ENCODE measurements at places on chromosomes 16 and 17.

GRCh38 chr17:74080656-74081582 is 122.6 kb upstream of the RPL38 start:
- DNase-seq: no peak

DNA sequence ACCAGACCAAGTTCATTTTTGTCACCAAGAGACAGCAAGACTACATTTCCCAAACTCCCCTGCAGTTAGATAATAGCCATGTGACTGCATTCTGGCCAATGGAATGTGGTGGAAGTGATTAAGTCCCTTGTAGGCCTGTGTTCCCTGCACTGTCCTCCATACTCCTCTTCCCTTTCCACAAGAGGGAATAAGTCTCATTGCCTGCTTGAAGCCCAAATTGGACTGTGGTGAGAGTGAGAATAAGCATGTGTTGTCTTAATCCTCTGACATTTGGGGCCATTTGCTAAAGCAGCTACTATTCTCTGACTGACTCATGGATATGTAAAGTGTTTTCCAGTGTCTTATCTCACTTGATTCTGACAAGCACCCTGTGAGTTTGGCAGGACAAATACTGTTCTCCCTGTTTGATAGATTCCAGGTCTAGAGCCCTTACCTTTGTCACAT is 20.7 kb downstream of the PIK3R6 start:
- no peak for DNase-seq

GRCh38 chr17:14200354-14200753 is 36.3 kb downstream of the CDRT15 start:
- DNase-seq: peak; percentile 20

GRCh38 chr17:45906927-45907622 is 12.7 kb downstream of the MAPT start:
- DNase-seq: no peak

GRCh38 chr16:25827709-25828108 is 135.9 kb downstream of the HS3ST4 start:
- no peak for DNase-seq

- no peak for DNase-seq
These were observed 833 bp downstream of the WSCD1 start for GRCh38 chr17:6070913-6071511.

DNA sequence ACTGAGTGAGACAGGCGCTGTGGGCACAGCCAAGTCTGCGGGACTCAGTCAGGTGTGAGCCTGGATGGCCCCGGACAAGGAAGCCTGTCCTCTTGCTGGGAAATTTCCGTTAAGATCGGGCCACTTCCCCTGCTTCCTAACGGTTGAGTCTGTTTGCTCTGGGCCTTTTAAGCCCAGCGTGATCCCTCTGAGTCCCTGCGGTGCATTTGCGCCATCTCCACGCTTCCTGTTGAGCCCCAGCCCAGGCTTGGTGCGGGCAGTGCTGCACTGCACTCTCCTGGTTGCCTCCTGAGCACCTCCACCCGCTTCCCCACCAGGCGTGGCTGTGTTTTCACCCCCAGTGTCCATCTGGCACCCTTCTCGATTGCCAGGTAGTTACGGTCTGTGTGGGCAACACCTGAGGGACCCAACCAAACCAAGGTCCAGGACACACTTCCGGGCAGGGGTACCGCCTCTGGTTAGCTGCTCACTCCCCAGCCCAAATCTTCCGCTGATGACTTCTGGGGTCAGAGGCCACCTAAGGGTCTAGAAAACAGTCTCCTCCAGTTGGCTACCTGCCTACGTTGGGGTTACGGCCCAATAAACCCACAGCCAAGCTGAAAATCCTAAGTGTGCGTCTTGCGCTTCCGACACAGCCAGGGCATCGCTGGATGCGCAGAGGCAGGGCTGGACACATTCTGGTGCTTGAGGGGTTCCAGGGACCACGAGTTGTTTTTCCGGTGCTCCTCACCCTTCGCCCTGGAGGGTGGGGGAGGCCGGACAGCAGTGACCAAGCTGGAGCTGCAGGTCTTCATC is 1.4 kb upstream of the SLC25A10 start:
- peak; percentile 17 for DNase-seq

- DNase-seq: no peak
These were observed 830 bp downstream of the SPHK1 start for GRCh38 chr17:76384987-76385891.

DNA sequence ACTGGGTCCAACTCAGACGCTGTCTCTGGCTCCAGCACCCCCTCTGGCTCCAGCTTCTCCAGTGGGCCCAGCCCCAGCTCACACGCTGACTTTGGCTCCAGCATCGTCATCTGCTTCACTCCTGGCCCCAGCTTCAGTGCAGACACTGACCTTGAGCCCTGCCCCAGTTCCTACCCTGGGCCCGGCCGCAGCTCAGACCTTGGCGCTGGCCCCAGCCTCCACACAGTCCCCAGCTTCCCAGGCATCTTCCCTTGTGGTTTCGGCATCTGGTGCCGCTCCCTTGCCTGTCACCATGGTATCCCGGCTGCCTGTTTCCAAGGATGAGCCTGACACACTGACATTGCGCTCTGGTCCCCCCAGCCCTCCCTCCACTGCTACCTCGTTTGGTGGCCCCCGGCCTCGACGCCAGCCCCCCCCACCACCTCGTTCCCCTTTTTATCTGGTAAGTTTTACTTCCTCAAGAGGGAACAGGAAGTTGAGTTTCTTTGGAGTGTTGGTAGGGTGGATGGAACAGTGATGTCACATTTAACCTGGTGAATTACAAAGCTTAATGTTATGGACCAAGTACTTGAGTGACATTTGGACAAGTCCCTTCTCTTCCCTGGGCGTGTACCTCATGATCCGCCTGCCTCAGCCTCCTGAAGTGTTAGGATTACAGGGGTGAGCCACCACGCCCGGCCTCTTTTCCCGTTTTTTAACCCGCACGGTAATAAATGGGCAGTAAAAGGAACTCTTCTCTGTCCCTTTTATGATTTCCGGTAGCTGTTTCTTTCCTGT is 23.4 kb upstream of the PHKG2 start:
- DNase-seq: no peak

GRCh38 chr16:14181371-14182050 is 110.4 kb downstream of the MRTFB start:
- DNase-seq: no peak

GRCh38 chr16:2481676-2482075 is 6.7 kb downstream of the TBC1D24 start:
- DNase-seq: no peak

- DNase-seq: no peak
These were observed 26.1 kb upstream of the MEAK7 start for GRCh38 chr16:84530590-84530989.

DNA sequence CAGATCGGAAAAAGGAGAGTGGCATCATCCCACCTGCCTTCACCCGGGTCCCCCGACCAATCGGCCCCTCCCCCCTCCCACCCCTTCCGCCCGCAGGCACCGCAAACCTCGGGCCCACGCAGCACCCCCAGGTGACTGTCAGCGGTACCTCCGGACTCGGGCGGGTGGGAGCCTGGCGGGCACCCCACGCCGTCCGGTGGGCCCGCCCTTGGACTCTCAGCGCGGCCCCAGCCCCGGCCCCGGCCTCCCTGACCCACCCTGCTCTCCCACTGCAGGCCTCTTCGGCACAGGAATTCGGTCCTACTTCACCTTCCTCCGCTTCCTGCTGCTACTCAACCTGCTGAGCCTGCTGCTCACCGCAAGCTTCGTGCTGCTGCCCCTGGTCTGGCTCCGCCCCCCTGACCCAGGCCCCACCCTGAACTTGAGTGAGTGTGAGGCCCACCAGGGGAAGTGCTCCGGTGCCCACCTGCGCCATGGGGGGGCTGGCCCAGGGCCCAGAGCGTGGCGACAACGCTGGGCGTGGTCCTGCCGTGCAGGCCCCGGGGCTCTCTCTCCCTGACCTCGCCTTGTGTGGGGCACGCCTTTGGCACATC is 1.6 kb downstream of the TMC8 start:
- peak; percentile 51 for DNase-seq

DNA sequence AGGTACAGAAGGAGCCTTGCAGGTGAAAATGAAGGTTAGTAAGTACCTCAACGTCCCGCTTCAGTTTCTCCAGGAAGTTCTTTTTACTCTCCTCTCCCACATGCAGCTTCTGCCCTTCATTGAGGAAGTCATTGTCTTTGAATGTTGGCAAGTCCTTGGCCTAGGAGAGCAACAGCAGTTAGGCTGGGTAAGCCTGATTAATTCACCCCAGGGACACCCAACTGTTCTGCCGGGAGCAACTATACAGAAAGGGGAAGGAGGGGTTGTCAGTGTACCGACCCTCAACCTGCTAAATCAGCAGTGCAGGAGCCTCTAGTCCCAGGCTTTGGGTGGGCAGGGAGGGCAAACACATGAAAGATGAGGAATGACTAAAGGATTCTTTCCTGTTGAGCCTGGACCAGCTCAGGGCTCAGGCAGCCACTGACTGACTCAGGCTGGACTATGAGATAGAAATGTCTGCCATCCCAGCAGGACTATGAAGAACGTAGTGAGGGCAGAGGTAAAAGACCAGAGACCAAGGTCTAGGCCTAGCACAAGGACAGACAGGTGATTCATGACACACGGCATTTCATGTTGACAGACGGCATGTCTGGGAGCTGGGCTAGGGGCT is 21.6 kb downstream of the PIP4K2B start:
- no peak for DNase-seq

GRCh38 chr16:90050969-90051368 is 26.2 kb downstream of the PRDM7 start:
- DNase-seq: no peak

- no peak for DNase-seq
These were observed 3.6 kb downstream of the RNF112 start for GRCh38 chr17:19414396-19415280.

DNA sequence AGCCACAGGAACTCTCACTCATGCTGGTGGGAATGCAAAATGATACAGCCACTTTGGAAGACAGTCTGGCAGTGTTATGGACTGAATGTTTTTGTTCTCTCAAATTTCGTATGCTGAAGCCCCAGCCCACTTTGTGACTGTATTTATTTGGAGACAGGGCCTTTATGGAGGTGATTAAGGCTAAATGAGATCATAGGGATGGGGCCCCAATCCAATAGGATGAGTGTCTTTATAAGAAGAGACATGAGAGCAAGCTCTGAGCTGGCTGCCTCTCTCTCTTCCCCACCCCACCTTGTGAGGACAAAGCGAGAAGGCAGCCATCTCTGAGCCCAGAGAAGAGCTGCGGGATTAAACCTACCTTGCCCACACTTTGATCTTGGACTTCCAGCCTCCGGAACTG is 21.9 kb upstream of the RAI1 start:
- DNase-seq: no peak

- DNase-seq: no peak
These were observed 303.8 kb upstream of the ASIC2 start for GRCh38 chr17:33596899-33597298.

DNA sequence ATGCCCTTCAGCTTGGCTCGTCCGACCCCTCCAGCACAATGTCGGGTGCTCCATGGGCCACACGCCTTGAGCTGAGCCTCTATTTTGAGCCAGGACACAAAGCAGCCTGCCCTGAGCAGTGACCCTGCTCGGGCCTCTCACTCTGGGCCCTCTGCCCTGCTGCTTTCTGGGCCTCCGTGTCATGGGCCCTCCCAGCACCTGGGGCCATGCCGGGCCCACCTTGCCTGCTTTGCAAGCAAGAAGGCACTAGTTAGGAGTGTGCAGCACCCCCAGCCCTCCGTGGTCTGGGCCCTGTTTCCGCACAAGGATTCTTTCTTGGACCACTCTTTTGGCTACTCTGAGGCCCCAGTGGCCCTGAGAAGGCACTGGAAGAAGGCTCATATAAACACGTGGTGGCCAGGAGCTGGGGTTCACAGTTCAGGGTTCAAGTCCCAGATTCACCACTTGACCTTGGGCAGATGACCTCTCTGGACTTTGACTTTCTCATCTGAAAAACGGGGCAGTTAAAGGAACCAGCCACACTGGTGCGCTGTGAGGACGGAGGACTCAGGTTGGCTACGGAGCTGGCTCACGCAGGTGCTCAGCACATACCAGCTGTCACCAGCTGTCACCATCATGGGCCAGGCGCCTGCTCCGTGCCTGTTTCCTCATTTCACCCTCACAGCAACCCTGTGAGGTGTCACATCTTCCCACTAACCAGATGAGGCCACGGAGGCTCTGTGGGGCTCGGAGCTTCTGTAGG is 166.0 kb upstream of the GSE1 start:
- no peak for DNase-seq

GRCh38 chr16:7336742-7337141 is 4.1 kb downstream of the RBFOX1 start:
- DNase-seq: no peak

DNA sequence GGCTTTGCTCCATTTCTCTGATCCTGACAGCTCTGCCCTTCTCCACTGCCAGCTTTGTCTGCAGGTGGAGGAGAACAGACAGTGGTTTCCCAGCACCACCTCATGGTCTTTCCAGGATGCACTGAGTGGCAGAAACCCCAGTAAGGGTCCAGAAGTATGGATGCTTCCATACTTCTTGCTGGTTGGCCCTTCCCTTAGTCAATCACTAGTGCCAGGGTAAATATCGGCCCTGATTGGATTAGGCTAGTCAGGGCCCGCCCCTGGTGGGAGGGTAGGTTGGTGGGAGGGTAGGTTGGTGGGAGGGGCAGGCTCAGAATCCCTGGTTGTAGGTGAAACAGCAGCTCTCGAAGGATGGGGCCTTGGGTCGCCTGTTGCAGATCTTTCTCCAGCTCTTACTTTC is 10.2 kb downstream of the RNF213 start:
- DNase-seq: no peak

DNA sequence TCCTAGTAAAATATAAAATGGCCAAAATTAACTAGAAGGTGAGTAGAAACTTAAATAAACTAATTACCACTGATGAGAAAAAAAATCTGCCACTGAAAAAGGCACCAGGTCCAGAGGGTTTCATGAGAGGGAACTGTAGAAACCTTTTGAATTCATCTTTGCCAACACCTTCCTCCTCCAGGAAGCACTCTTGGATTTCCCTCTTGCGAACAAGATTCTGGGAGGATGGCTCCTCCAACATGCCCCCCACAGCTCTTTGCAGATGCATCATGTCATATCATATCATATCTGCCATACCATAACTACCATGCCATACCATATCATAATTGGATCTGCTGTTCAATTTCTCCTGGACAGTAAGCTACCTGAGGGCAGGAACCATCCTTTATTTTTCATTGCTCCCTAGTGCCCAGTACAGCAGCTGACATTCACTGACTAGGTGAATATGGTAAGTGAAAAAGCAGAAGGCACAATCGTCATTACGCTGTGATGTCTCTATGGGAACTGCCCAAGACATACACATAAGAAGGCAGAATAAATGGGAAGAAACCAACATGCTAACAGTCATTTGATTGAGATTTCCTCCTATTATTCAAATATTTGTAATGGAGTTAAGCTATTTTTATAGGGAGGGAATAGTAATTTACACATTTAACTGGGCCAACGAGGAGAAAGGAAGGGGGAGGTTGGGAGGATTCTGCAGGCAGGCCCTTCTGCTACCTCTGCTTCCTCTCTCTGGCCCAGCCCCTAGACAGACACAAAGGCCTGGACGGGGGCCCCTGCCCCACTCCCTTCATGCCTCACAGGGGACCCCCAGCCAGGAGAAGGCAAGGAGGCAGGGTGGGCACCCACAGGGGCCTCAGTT is 110.1 kb upstream of the SMURF2 start:
- DNase-seq: no peak

- peak; percentile 30 for DNase-seq
These were observed 66.4 kb upstream of the SMIM36 start for GRCh38 chr17:55577687-55578086.

GRCh38 chr17:52147872-52148271 is 10.6 kb downstream of the CA10 start:
- no peak for DNase-seq

Data from stimulated activated naive CD4-positive, alpha-beta T cell (primary cell).